SIG-M5 (cell line): ENCODE measurements at places on chromosomes 6 and 20.

GRCh38 chr6:30884521-30885480 is 482 bp downstream of the DDR1 start:
- no peak for DNase-seq

DNA sequence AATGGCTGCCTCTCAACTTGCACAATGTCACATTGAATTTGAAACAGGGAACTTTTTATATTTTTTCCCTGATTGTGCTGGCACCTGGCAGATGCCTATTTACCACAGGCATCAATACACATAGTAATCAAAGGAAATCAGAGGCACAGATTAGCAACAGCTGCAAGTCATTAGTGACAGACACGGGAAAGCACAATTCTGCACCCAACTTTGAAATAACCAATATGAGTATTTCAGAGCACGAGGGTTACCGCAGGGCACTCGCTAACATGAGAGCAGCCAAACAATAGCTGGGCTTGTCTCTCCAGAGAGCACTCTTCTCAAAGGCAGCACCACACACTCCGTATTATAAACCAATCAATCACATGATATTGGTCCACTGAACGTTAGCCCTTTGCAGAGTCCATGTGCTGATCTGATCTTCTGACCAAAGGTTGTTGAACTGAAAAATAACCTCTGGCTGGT is 149.5 kb downstream of the RNF144B start:
- DNase-seq, result no peak

- no peak for DNase-seq
Observed at GRCh38 chr6:91447081-91447480, 860.2 kb upstream of the MAP3K7 start.

- no peak for DNase-seq
Observed at GRCh38 chr20:62622877-62623487, 19.3 kb upstream of the SLCO4A1 start.

GRCh38 chr6:33787346-33787953 is 1.5 kb downstream of the LEMD2 start:
- DNase-seq, result no peak

GRCh38 chr6:47484616-47485015 is 7.0 kb downstream of the CD2AP start:
- no peak for DNase-seq
